Activated naive CD4-positive, alpha-beta T cell treated with Interleukin-2 at 50 U/mL for 16 hours (primary cell): ENCODE measurements at places on chromosomes 16 and 17.

- no peak for DNase-seq
Observed at GRCh38 chr17:71304498-71305158, 816.2 kb upstream of the SOX9 start.

- no peak for DNase-seq
Observed at GRCh38 chr16:89295915-89296314, 78.4 kb downstream of the ZNF778 start.

GRCh38 chr17:81328489-81328888, 33.4 kb upstream of the SLC38A10 start:
- DNase-seq = no peak

GRCh38 chr17:81395600-81396277, 482 bp downstream of the BAHCC1 start:
- DNase-seq = no peak

- DNase-seq = no peak
Observed at GRCh38 chr17:42372142-42372541, 16.1 kb downstream of the STAT3 start.

DNA sequence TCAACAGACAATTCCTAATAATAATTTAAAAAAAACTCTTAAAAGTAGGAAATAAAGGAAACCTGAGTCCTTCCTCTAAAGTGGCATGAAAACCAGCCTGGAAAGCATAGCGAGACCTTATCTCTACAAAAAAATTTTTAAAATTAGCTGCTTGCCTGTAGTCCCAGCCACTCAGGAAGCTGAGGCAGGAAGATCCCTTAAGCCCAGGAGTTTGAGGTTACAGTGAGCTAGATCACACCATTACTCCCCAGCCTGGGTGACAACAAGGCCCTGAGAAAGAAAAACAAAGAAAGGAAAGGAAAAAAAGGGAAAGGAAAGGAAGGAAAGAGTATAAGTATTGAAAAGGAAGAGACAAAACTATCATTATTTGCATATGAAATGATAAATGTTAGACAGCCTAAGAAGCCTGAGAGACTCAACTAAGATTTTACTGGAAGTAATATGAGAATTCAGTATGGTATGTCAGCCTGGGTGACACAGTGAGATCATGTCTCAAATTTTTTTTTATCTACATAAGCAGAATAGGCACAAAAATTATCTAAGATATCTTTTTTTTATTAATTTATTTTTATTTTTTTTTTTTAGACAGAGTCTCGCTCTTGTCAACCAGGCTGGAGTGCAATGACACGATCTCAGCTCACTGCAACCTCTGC, 113.0 kb downstream of the GOSR1 start:
- DNase-seq = no peak

DNA sequence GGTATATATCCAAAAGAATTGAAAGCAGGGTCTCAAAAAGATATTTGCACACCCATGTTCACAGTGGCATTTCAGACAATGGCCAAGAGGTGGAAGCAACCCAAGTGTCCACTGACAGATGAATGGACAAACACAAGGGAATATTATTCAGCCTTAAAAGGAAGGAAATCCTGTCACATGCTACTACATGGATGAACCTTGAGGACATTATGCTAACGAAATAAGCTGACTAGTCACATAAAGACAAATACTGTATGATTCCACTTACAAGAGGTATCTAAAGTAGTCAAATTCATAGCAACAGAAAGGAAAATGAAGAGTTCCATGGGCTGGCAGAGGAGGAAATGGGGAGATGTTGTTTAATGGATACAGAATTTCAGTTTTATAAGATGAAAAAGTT, 41.4 kb downstream of the TEX2 start:
- no peak for DNase-seq

GRCh38 chr17:77735566-77736198, 222.8 kb upstream of the TNRC6C start:
- no peak for DNase-seq

DNA sequence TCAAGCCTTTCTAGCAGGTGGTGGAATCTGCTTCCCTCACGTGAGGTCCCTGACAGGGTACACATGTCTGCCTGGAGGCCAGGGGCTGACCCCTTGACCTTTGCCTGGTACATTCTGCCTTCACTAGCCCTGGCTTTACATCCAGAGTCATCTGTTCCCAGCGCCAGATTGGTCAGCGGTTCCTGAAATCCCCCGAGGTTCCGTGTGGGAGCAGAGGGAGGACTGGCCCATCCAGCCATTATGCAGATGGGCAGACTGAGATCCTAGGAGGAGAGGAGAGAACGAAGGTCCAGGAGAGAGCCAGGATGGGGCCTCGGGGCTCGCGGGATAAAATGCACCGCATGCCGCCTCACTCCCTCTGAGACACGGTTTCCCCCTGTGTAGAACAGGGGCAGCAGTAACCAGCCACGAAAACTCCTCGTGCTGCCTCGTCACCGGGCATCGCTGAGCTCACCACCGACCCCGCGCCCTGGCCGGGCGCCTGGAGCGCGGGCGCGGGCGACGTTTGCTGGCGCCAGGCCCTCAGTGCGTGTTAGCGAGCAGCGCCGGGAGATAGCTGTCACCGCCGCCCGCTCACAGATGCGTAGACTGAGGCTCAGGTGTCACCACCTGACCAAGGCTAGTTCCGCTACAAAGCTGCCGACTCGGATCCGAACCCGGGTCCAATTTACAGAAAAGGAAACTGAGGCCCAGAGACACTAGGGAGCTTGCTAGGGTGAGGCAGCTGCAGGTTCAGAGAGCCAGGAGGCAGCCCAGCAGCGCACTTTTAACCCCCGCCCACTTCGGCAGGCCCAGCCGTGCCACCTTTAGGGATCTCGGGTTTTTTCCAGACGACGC, 811 bp upstream of the MAP2K3 start:
- DNase-seq = no peak

- DNase-seq = no peak
Observed at GRCh38 chr17:37671824-37672547, 28.7 kb upstream of the DDX52 start.

DNA sequence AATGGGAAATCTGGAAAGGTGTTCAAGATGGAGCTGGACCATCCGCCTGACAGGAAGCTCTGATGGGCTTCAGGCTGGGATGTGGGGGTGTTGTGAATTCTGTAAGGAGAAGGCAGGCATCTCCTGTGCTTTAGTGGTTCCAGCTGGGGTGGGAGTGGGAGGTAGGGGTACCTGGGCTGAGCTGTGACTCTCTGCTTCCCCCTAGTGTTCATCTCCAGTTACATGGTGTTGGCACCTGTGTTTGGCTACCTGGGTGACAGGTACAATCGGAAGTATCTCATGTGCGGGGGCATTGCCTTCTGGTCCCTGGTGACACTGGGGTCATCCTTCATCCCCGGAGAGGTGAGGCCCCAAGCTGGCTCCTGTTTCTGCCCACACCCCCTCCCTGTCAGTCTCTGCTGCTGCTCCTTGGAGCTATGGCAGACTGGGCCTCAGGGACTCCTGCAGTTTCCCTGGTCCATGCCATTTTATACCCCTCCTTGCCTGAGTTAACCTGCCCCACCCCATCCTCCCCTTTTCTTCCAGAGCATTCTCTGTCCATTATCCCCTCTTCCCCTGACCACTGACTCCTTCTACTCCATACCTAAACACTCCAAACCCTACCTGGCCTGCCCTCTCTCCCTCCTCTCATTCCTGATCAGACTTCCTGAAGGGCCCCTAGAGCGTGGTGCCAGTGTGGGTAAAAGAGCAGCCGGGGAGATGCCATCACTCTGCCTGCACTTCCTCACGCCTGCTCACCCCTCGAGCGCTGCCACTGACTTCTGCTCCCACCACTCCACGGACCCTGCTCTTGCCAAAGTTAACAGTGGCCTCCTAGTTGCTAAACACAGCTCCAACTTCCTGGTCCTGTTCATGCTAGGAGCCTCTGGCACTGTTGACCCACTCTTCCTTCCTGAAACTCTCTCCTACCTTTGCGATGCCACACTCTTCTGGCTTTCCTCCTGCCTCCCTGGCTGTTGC, 3.4 kb downstream of the SPNS1 start:
- peak; percentile 10 for DNase-seq

GRCh38 chr17:77215281-77215680, 74.5 kb downstream of the SEC14L1 start:
- DNase-seq = no peak

- DNase-seq = no peak
Observed at GRCh38 chr16:16143931-16144330, 79.4 kb downstream of the ABCC6 start.

- no peak for DNase-seq
Observed at GRCh38 chr17:74890554-74890953, 2.9 kb downstream of the FADS6 start.

DNA sequence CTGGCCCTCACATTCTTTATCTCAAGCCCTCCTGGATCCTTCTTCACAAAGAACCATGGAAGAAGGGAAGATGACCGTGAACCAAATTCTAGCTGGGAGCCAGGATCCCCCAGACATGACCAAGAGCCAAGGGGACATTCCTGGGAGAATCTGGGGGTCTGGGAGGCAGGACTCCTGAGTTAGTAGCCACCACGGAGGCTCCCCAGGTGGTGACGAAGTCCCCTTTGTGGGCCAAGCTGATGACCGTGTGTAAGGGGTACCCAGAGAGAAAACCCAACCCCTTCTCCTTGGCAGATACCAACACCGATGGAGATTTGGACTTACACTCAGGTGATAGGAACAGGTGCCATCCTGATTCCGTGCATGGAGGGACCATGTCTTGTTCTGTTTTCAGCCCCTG, 6.8 kb upstream of the GFAP start:
- no peak for DNase-seq

GRCh38 chr17:77774182-77774581, 184.3 kb upstream of the TNRC6C start:
- DNase-seq = no peak

GRCh38 chr16:12271006-12271405, 294.5 kb downstream of the SNX29 start:
- no peak for DNase-seq

DNA sequence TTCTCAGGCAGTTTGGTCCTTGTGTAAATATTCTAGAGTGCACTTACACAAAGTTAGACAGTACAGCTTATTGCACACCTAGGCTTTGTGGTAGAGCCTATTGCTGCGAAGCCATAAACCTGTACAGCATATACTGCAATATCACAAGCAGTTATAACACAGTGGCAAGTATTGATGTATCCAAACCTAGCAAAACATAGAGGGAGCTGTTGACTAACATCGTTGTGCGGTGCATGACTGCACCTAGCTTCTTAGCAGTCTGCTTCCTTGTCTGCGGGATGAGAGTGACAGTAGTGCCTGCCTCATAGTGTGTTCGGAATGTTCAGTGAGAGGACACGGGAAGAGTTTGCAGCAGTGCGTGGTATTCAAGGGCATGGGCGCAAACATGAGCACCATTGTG, 78.9 kb downstream of the MPRIP start:
- DNase-seq = no peak

GRCh38 chr16:1152651-1153259, at the start of gene CACNA1H:
TSS of gene CACNA1H (plus strand) at chr16:1153106. CDS start at chr16:1153738, 632 bp downstream.
- DNase-seq = peak; percentile 55

DNA sequence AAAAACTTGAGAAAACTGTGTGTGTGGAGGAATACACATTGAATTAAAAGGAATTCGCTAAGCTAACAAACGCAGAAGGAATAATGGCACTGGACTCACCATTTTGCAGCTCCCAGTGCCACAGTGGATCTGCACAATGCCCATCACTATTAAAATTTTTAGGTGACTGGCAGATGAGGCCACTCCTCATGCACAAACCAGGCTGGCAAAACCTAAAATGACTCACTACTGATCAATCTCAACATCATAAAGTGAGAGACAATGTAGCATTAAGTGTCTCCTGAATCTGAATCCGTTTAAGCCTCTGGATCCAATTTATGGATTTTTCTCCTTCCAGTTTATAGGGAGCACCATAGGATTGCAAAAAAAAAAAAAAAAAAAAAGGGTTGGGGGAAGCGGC, 20.6 kb downstream of the MYH10 start:
- DNase-seq = no peak

DNA sequence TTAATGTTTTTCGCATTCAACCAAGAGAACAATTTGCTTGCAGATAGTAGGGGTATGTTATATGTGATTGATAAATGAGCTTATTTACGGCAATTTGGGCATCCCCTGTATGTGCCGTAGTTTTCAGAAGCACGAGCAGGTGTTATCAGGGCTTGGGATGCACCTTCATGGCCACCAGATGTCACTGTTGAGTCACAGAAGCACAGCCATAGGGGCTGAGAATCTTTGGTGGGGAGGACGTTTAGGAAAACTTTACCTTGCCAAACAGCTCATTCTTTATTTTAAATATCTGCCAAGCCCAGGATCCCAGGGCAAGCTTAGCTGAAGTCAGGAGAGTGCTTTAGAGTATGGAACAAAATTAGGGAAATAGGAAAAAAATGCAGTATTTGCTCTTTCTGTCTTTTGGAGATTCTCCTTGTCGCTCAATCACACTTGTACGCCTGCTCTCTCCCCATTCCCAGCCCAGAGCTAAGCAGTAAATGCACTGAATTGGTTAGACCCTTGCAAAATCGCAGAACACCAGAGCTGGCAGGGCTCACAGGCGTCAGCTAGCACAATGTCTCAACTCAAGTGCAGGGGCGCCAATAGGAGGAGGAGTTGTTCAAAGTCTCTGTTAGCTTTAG, 93.6 kb upstream of the MPHOSPH6 start:
- peak; percentile 42 for DNase-seq

- DNase-seq = no peak
Observed at GRCh38 chr17:76270127-76270592, 5.0 kb downstream of the UBALD2 start.

DNA sequence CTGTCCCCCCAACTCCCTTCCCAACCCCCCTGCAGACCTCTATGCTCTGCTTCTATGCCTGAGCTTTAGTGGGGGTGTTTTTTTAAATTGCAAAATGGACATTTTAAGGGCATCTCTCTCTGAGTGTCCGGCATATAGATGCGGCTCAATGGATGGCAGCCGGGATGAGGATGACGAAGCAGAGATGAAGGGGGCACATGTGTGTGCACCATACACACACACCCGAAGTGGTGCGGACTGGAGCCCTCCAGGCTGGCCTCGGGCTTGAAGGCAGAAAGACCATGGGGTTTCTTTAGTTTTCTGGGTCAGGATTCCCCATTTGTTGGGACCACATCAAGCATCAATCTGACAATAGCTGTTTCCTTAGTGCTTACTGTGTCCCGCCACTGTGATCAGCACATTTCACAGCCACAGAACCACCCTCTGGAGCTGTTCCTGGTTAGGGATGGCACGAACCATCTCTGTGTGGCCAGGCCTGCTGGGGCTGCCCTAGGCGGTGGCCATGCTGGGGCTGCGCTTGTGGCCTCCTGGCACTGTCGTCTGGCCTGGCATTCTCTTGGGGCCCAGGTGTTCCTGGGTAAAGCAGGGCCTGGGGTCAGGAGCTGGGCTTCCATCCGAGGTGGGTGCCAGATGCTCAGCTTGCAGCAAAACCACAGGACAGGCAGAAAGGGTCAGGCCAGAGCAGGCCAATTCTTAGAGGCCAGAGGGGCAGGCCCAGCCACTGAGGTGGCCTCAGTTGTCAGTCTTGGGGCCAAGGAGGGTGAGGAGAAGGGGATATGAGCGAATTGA, 49.9 kb downstream of the NT5M start:
- DNase-seq = no peak
